ENCODE measurements at places on chromosomes 12 and 14.

DNA sequence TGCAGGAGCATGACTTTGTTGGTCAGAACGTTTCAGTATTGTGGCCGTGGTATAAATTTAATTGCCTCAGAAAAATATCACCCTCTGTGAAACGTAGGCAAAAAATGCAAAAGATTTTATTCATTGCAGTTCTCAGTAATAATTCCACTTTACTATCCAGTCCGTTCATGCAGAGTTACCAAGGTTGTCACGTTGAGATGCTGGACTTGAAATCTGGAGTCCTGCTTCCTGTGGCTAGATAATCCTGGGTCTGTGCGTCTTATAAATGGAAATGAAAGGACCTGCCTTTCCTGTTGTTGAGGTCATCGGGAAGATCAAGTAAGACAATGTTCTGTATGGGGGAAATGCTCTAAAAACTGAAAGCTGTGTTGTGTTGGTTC, 1.3 kb upstream of the AVPR1A start:
- no peak for DNase-seq

DNA sequence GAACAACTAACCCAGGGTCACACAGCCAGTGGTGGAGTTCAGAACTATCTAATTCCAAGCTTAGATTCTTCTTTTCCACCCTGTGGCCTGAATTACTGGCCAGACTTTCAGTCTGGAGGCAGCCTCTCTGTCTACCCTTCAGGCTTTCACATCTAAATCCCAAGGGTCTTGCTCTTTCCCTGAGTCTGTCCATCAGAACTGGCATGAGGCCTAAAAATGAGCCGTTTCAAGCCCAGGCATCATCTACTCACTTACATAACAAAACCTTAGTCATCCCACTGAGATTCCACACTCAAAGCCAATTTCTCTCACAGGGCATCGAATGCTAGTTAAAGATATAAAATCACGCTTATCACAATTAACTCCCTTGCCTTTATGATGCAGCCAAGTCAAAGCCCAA, 1.3 kb upstream of the PTGDR start:
- DNase-seq: no peak

DNA sequence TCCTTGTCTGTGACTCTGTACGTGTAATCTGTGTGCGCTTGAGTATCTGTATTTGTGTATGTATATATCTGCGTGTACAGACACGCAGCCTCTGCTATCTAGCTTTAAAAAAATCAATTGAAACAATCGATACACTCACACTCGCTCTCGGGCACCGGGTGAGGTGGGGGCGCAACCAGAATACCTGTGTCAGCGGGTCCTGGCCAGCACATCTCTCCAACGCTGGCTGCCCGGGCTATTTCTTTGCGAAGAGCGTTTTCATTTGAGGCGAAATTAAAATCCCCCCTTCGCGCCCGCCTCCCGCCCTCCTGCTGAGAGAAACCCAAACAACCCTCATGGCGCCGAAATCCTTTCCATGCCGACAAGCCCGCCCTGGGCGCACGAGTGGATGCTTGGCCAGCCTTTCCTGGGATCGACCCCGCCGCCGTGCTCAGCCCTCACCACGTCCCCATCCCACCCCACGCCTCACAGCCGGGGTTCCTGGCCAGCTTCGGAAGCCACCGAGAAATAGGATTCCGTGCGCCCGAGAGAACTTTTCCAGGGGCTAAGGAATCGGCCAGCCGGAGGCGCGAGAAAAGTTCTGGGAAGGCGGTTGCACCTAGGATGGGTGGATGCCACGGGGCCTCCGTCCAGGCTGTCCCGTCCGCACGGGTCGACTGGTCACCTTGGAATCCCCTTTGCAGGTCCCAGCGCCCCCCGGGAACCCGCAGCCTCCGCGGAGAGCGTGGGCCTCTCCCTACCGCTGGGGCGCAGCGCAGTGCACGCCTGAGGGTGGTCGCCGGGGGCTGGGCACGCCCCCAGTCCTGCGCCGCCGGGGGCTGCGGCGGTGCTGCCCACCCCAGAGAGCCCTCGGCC, 1.0 kb downstream of the ZDHHC22 start:
- no peak for DNase-seq

DNA sequence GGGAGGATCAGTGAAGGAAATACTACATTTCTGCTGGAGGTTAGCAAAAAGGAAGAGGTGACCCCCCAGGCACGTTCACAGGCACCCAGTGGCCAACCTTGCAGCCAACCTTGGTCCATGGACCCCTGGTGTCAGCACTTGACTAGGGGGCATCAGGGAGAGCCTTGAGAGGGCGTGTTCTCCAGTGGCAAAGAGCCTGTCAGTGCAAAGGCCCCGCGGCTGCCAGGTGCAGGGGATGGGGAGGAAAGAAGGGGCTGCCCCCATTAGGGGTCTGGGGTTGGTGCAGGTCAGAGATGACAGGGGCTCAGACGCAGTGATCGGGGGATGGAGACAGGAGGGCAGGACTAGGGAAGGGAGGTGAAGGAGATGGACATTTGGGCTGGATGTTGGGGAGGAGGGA, 22.7 kb upstream of the ULK1 start:
- DNase-seq: no peak

DNA sequence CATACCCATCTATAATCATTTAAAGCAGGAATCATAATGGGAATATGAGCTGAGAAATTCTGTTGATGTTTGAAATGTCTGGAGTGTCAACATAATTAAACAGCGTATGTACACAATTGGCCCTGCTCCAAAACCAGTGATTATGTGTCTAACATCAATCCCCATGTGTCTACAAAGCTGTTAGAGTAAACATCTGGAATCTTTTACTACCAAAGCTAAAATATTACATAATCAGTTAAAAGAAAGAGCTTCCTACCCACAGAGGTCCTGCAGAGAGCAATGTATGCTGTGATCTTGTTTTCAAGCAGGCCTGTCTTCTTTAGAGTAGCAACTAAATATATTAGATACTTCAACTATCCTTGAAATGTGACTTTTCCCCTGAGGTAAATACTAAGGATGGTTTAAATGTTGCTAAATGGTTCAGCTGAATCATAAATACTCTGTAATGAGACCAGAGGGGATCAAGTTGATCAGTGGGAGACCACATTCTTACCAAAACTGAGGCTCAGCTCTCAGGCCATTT, 74.3 kb downstream of the RASSF8 start:
- no peak for DNase-seq
